ENCODE measurements at places on chromosomes 12 and 14.

DNA sequence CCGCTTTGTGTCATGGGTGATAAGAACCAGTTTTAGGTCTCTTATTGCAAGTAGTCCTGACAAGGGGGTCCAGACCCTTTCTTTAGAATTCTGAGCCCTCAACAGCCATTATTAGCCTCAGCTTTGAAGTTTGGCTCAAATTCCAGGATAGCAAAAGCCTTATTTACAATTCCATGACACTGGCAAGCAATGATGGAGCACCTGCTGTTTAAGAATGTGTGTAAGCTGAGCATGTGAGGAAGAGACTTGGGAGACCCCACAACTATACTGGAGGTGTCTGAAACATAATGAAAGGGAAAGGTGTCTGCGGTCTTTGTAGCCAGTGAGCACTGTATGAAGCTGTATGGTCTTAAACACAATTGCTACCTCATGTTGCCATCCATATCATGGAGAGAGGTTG lies 119.8 kb downstream of the TBX5 start:
- DNase-seq, result no peak

- no peak for DNase-seq
These were observed 66.6 kb downstream of the SINHCAF start for GRCh38 chr12:31259136-31259886.

DNA sequence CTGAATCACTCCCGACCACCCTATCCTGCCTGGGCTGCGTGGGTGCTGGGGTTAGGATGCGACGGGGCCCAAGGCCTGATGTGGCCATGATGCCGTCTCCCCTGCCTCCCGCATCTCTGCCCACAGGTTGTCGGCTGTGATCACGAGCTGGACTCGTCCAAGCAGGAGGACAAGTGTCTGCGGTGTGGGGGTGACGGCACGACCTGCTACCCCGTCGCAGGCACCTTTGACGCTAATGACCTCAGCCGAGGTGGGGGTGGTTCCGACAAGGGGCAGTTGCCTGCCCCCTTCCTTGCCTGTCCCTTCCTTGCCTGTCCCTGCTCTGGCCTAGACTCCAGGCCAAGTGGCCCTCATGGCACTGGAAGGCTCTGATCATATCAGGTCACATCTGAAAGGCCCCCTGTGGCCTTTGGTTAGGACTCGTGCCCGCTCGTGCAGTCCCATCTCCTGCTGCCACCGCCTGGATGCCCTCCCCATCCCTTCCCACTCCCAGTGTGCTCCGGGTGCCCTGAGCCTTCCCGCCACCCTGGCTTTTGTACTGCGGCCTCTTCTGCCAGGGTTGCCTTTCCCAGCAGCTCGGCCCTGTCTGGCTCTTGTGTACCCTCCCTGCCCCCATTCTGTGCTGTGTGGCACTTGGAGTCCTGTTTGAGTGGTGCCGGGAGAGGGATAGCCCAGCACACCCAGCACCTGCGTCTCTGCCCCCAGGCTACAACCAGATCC lies 13.6 kb downstream of the PAPLN start:
- DNase-seq, result no peak

- DNase-seq, result peak; percentile 44
These were observed 838 bp upstream of the ERBB3 start for GRCh38 chr12:56078931-56079722.

DNA sequence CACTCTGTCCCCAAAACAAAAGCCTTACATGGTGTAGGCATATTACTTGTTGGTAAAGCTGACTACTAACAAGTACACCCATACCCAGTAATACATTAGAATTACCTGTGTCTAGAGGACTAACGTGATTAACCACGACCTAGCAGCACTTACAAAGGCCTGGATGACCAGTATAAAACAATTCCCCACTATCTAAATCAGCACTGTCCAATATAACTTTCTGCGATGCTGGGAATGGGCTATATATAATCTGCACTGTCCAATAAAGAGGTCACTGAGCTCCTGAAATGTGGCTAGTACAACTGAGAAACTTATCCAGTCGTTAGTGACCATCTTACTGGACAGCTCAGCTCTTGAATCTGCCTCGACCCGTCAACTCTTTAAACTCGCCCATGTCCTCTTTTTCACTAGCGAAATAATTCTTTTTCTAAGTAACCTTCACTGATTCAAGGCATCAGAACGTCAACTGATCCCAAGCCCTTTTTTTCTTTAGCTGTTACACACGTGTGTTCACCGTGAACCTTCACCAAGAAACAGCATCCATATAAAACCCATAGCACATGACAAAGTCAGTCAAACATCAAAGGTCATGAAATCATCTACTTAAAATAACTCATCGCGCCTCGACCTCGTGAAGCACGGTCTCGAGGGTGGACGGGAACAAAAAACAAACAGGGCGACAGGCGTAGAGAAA lies 905 bp upstream of the CIPC start:
- peak; percentile 65 for DNase-seq

GRCh38 chr14:88599326-88599725 lies 36.5 kb downstream of the ZC3H14 start:
- no peak for DNase-seq

DNA sequence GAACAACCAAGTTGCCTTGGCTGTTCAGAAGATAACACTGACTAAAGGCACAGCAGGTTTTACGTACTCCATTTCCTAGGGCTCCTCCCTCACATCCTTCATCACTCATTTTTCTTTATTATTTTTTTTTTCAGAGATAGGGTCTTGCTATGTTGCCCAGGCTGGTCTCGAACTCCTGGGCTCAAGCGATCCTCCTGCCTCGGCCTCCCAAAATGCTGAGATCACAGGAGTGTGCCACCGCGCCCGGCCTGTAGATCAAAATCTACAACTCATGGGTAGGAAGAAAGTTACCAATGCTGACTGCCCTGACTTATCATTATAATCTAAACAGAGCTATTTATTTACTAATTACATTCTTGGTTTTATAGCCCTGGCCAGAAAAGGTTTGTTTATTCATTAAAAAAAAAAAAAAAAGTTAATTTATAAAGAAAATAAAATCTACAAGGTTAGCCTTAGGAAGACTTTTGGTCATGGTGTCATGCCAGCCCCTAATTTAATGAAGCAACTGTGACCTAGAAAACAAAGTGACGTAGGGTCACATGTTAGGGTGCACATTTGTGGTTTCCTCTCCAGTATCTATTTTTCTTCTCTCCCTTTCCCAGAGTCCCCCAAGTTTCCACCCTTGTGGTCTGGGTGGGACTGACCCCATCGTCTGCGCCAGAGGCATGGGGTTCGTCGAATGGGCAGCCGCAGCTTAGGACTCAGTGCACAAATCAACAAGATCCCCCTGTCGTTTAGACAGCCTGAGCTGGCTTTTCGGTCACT lies 19.0 kb upstream of the FOXN3 start:
- no peak for DNase-seq

DNA sequence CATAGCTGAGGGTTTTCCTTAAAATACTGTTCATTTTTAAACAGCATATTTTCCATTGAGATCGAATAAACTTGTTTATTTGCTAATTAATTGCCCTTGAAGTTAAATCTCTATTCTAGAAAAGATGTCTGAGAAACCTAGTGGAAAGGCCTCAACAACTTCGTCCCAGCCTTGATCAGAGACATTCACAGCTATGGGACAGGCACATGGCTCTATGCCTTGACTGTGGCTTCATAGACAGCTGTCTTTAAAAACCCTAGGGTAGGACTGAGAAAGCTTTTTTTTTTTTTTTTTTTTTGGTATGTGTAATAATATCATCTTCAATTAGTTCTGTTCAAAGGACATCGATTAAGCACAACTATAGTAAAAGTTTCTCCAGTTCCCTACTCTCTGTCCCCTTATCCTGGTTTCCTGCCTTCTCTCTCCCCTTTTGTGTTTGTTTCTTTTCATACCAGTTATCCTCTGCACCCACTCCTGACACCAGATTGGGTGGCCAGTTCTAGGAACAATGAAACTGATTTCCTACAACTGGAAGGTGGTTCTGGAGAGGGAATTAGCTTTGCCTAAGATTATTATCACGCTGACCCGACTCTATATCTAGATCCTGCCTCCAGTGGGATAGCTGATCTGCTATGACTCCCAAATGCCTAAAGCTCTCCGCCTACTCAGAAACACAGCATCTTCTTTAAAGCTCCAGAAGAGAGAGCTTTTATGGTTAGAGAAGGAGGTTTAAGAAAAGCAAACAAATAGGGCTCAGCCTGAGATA lies 20.3 kb downstream of the SOCS2 start:
- DNase-seq, result no peak

GRCh38 chr12:59142183-59142790 lies 222.0 kb upstream of the LRIG3 start:
- no peak for DNase-seq

- no peak for DNase-seq
These were observed 93.5 kb downstream of the CCDC92 start for GRCh38 chr12:123879101-123879500.

- no peak for DNase-seq
These were observed 25.4 kb downstream of the PPP4R3A start for GRCh38 chr14:91484744-91485143.

GRCh38 chr12:95944108-95944704 lies 1.1 kb downstream of the AMDHD1 start:
- no peak for DNase-seq

DNA sequence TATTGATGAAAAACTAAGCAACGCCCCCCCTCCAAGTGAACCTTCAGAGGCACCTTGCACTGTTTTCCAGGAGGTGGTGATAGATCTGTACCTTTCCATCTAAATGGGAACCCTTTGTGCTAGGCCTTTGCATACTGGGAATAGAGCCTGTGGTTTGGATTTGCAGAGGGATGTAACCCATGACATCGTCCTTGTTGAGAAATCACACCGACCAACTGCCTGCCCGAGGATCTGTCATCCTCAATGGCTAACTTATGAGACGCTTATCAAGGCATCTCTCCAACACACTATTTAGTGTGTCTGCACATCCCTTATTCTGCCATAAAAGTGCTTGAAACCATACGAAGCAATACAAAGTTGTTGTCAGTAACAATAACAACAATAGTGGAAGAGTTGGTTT lies 22.9 kb downstream of the NTN4 start:
- DNase-seq, result no peak

DNA sequence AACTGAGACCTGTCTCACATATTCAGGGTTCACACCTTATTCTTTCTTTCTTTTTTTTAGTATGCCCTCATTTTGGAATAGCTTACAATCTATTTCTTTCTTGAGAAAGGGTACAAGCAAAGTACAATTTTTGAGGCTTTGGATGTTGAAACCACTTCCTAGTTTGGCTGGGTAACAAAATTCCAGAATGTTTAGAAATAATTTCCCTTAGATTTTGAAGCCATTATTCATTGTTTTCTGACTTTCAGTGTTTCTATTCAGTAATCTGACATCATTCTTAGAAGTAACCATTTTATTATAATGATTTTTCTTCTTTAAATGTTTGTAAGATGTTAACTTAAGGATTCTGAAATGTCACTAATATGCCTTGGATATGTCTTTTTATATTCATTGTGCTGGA lies 28.2 kb downstream of the ST8SIA1 start:
- DNase-seq, result no peak

DNA sequence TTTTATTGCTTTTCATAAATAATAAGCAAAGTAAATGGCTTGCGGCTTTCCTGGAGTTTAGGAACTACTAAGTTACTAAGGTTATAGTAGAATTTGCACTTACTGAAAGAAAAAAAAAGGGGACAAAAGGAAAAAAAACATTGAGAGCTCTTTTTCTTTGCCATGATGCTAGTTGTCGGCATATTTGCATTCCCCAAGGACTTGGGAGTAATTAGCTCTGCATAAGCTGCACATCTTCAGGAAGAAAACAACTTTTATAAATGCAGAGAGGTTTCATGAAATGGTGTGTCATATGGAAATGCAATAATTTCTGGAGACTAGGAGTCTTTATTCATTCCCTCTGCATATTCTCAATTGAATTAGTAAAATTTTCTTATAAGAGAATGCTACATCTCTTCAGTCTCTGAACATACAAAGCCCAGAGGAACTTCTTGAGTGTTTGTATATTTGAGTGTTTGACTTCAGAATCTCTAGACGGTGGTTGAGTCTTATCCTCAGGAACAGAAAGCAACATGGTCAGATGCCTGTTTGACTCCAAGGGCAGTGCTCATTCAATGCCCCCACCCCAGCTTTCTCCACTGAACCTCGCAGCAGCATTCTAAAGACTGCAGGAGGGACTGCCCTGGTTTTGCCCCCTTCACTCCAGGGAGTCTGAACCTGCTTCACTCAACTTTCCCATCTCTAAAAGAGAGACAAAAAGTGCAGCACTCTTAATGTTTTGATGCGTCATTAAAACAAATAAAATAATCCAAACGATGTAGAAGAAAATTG lies 158.9 kb upstream of the EEA1 start:
- no peak for DNase-seq

GRCh38 chr14:103233328-103233727 lies 100.7 kb upstream of the EIF5 start:
- DNase-seq, result no peak

DNA sequence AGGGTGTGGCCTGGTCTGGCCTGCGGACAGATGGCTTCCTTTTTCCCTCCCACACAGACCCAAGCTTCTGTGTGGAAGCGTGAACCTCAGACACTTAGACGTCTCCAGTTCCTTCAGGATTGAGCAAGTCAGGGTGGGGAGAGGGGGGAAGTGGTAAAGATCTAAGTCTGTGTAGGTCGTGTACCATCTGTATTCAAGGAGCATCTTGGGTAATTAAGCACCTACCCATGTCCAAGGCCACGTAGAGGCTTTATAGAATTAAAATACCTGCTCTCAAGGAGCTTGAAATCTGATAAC lies 1.7 kb downstream of the AVIL start:
- DNase-seq, result no peak

DNA sequence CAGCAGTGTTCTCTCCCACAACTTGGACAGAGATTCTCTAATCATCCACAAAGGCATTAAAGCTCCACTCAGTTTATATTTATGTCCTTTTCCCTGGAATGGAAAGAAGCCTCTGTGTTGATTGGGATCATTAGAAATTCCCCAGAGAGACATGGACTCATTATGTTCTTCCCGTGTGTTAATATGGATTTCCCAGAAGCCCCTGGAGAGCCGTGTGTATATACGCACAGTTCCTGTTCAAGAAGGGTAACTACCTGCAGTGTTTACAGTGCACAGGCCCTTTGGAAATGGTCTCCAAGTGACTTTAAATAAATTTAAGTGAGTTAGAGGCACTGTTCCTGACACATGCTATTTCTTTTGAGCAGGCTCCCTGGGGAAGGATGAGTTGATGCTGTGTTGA lies 428.0 kb upstream of the TMTC1 start:
- DNase-seq, result no peak

- peak; percentile 39 for DNase-seq
These were observed 69.3 kb downstream of the SERPINA3 start for GRCh38 chr14:94681300-94682060.

- DNase-seq, result no peak
These were observed 3.2 kb downstream of the TDP1 start for GRCh38 chr14:89958966-89959365.

- DNase-seq, result no peak
These were observed 1095.1 kb downstream of the BCL11B start for GRCh38 chr14:98176892-98177291.

- DNase-seq, result no peak
These were observed 1.4 kb downstream of the AKAP6 start for GRCh38 chr14:32330351-32331111.

Measured in NCI-H1694 treated with DMSO at 0.1 percent for 48 hours (cell line).